Activated T-cell treated with anti-CD3 and anti-CD28 coated beads for 24 hours (primary cell): ENCODE measurements at places on chromosomes 1 and 21.

DNA sequence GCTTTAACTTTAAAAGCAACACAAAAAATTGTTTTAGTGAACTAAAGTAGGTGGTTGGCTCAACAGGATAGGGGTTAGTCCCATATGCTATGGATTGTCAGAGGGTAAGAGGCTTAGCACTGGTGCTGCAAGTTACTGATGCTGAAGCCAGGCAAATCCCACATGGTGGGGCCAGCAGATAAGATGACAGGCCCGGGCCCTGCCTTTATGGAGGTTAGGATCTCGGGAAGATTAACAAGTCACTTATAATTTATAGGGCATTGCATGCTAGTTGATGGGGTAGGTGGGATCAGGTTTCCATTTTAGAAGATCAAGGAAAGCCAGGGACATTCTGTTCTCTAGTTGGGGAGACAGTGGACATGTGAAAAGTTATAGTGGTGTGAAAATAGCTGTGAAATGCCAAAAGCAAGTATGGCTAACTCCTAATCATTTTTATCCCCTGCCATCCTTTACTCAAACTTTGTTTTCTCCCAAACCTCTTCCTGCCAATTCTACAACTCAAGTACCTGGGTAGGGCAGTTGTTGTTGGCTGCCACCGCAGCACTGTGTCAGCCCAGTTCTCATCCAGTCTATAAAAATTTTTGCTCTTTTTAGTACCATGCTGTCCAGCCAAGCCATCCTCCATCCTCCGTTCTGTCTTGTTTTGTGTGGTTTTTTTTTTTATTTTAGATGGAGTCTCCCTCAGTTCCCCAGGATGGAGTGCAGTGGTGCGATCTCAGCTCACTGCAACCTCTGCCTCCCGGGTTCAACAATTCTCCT is 10.3 kb downstream of the CHAF1B start:
- DNase-seq = no peak

- DNase-seq = no peak
Observed at GRCh38 chr1:154746622-154747299, 123.3 kb downstream of the KCNN3 start.

DNA sequence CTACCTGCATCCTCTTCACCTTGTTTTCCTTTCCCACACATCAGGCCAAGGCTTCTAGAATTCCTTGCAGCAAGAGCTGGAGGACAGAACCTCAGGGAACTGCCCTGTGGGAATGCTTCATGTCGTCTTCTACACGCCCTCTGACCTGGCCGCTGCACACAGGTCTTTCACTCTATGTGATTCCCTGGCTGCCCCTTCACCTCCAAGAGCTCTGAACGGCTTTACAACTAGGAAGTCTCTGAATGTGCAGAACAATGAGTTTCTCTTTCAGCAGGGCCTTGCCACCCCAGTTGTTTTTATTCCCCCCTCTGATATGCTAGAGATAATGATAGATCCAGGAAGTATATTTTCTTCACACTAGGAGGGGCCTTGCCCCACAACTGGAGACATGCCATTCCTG is 142.6 kb downstream of the CLIC6 start:
- no peak for DNase-seq

DNA sequence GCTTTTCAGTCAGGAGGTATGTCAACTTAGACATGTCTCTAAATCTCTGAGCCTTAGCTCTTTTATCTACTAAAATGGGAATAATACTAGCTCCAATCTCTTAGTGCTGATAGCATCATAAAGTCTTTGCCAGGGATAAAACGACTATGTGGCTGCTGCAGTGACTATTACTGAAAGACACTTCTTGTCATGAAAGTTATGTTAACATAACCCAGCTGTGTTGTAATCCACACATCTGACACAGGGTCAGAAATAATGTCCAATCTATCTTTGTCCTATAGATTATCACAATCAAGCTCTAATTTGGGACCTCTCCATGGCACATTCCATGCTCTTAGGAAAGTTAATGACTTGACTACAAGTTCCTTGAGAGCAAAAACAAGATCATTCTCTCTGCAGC is 62.8 kb downstream of the JAK1 start:
- DNase-seq = no peak

- no peak for DNase-seq
Observed at GRCh38 chr1:27049607-27050006, 37.0 kb upstream of the TENT5B start.

DNA sequence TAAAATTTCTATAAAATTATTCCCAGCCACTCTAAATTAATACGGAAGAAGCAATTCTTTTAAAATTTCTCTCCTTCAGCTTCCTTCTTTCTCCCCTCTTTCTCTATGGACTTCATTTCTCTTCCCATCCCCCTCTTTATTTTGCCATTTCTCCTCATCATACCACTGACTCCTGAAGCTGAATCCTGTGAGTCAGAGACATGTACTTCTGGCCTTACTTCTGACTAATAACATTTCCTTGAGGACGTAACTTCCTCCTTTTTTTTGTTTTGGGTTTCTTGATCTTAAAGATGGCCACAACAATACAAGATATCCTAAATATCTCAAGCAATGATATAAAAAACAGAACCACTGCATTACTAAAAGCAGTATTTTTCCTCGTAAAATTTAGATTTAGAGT is 63.6 kb upstream of the DENND1B start:
- no peak for DNase-seq

- DNase-seq = no peak
Observed at GRCh38 chr1:234069760-234070159, 165.3 kb downstream of the SLC35F3 start.

- DNase-seq = no peak
Observed at GRCh38 chr1:174969977-174970376, 29.8 kb upstream of the CACYBP start.

DNA sequence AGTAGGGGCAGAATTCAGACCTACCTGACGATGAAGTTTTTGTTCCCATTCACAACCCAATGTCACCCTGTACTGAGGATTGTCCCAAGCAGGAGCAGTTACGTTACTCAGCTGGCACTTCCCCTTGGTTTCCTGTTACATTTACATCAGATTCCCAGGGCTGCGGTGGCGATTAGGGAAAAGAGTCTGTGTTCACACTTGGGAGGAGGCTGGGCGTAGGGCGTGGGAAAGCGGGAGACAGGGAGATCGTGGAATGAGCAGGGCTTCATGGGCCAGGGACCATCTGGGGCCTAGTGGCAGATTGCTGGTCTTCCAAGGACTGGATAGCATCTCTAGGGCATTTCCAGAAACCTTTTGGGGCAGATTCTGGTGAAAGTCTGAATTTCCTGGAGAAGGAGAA is 39.0 kb downstream of the TBX19 start:
- no peak for DNase-seq

GRCh38 chr1:99557546-99558202 is 88.2 kb upstream of the PALMD start:
- no peak for DNase-seq

- no peak for DNase-seq
Observed at GRCh38 chr1:233998891-233999290, 94.4 kb downstream of the SLC35F3 start.

- DNase-seq = no peak
Observed at GRCh38 chr1:2631136-2632050, 1.4 kb downstream of the MMEL1 start.
